ENCODE measurements at places on chromosomes 1 and 21. TPM values are rescaled to one million over a fixed set of nuclear protein-coding genes. Genes with fewer than 3 reads are reported as not detected.

TRIM46 gene
- total RNA-seq: not detected

CASZ1 gene
- total RNA-seq: 17.7 TPM

KRTAP11-1 gene
- total RNA-seq: not detected

PRR9 gene
- not detected for total RNA-seq

SYT11 gene
- total RNA-seq: 3.5 TPM

TRIM67 gene
- total RNA-seq: not detected

DPT gene
- 56.0 TPM for total RNA-seq

MMEL1 gene
- total RNA-seq: not detected

SLC2A5 gene
- total RNA-seq: 1.1 TPM

LCE3B gene
- not detected for total RNA-seq

PLEKHN1 gene
- 0.25 TPM for total RNA-seq

TDRD10 gene
- total RNA-seq: 8.9 TPM

B4GALT2 gene
- 30.3 TPM for total RNA-seq

RIMKLA gene
- total RNA-seq: 2.2 TPM

NECTIN4 gene
- total RNA-seq: not detected

GRCh38 chr1:216215169-216215568, 208.1 kb downstream of the USH2A start:
- H3K4me3 ChIP-seq: no peak overlapping the region
- DNase-seq: no peak
- no peak overlapping the region for H3K27ac ChIP-seq
- H3K36me3 ChIP-seq: no peaks in the 10 kb centered on the region

DNA sequence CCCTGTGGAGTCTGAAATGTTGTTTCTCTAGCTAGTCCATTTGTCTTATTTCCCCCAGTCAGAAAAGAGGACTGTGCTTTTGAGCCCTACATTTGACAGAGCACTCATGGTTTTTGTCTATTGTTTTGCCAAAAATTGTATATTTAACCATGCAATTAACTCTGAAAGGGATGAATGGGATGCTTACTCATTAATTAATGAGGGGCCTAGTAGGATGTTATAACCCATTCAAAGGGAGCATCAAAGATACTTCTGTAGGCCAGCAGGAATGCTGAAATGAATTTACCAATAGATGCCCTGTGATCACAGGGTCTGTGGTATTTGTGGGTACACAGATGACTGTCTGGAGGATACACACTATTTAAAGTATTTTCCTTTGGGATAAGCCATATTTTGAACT, 147.7 kb downstream of the FCRL5 start:
- H3K4me1 ChIP-seq: no peaks in the 10 kb centered on the region
- no peak overlapping the region for H3K27ac ChIP-seq
- no peaks in the 10 kb centered on the region for H3K36me3 ChIP-seq
- H3K4me3 ChIP-seq: no peak overlapping the region
- DNase-seq: no peak

- H3K27me3 ChIP-seq: no peaks in the 10 kb centered on the region
- H3K36me3 ChIP-seq: no peaks in the 10 kb centered on the region
- H3K4me3 ChIP-seq: no peak overlapping the region
These were observed 7.4 kb downstream of the HMCN1 start for GRCh38 chr1:185741551-185741950.

GRCh38 chr1:247332215-247332622, 552 bp upstream of the ZNF496 start:
- peak overlapping the region; percentile 93 for H3K27ac ChIP-seq
- peaks cover 15% of the 10 kb centered on the region for H3K36me3 ChIP-seq
- DNase-seq: peak; percentile 58
- peaks cover 29% of the 10 kb centered on the region for H3K4me1 ChIP-seq
- peak overlapping the region; percentile 38 for H3K4me3 ChIP-seq

DNA sequence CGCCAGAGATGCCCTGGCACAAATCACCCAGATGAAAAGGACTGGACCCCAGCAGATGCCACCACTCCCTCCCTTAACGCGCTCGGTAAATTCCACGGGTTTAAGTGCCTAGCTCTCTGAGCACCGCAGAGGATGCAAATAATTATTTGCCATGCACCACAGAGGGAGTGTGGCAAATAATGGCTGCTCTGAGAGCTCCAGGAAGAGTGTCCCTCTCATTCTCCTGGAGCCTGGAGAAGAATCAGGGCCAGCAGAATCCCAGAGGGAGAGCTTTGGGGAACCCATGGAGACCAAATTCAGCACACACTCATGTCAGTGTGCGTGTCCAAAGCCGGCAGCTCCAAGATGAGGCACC, 667 bp downstream of the HHIPL2 start:
- H3K36me3 ChIP-seq: no peaks in the 10 kb centered on the region
- no peak overlapping the region for H3K4me3 ChIP-seq
- no peak overlapping the region for H3K27ac ChIP-seq

- no peak for DNase-seq
- H3K4me1 ChIP-seq: peaks cover 11% of the 10 kb centered on the region
- no peaks in the 10 kb centered on the region for H3K27me3 ChIP-seq
- H3K4me3 ChIP-seq: no peak overlapping the region
- no peak overlapping the region for H3K27ac ChIP-seq
These were observed 199.4 kb upstream of the PTBP2 start for GRCh38 chr1:96521994-96522760.

DNA sequence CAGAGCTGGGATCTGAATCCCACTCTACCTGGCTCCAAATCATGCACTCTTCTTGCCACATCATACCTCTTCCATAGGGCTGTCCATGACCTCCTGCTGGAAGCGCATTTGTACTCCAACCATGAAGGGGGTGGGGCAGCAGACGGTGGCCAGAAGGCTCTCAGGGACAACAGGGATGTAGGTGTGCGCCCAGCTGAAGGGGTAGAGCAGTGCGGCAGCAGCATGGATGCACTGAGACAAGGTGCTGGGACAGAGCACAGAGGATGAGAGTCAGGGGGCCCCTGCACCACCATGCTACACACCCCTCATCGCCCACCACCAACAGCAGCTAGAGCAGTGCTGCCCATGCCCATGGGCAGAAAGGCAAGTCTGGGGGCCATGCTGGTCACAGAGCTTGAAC, 8.4 kb downstream of the DENND2D start:
- H3K4me3 ChIP-seq: no peak overlapping the region
- peaks cover 13% of the 10 kb centered on the region for H3K36me3 ChIP-seq
- H3K27ac ChIP-seq: no peak overlapping the region
- H3K4me1 ChIP-seq: peaks cover 16% of the 10 kb centered on the region

DNA sequence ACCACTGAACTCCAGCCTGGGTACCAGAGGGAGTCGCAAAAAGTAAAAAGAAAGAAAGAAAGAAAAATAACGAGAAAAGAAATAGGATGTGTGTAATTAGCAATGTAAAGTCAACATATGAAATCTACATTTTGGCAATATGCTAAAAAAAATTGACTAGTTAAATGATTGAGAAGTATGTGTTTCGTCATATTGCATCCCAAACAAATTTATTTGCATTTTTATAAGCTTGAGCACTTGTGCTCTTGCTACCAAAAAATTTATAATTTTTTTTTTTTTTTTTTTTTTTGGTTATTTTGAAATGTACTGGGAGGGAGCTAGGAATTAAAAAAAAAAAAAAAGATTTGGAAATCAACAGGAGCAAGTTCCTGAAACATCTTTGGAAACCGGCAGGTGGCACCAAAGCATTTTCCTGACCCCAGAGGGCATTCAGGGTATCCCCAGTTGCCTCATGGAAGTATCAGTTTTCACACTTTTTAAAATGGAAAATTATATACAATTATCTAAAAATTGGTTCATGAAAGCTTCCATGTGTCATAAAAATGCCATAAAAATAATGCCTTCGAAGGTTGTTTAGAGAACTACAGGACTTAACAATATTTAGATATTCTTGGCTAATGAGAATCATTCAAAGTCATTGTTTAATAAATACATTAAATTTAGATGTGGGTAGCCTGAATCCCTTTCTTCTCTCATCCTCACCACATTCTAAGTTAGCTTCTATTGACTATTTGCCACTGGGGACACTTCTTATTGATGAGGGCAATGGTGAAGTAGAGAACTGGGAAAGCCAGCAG, 4.8 kb upstream of the HEATR1 start:
- no peak overlapping the region for H3K27ac ChIP-seq
- H3K4me3 ChIP-seq: no peak overlapping the region
- no peaks in the 10 kb centered on the region for H3K4me1 ChIP-seq
- DNase-seq: peak; percentile 62
- H3K27me3 ChIP-seq: no peaks in the 10 kb centered on the region

- H3K27me3 ChIP-seq: no peaks in the 10 kb centered on the region
- no peak overlapping the region for H3K4me3 ChIP-seq
- H3K36me3 ChIP-seq: no peaks in the 10 kb centered on the region
- H3K4me1 ChIP-seq: no peaks in the 10 kb centered on the region
- no peak for DNase-seq
These were observed 1260.7 kb downstream of the PLA2G4A start for GRCh38 chr1:188089461-188089860.

- peaks cover 3% of the 10 kb centered on the region for H3K4me1 ChIP-seq
- no peaks in the 10 kb centered on the region for H3K36me3 ChIP-seq
These were observed 6.0 kb upstream of the AKNAD1 start for GRCh38 chr1:108862698-108863477.

GRCh38 chr1:17075470-17076255, 21.8 kb upstream of the SDHB start:
- H3K36me3 ChIP-seq: no peaks in the 10 kb centered on the region
- H3K27ac ChIP-seq: no peak overlapping the region
- H3K4me3 ChIP-seq: no peak overlapping the region
- no peak for DNase-seq
- no peaks in the 10 kb centered on the region for H3K27me3 ChIP-seq

GRCh38 chr1:57672346-57673140, 248.7 kb upstream of the DAB1 start:
- no peaks in the 10 kb centered on the region for H3K36me3 ChIP-seq
- H3K27ac ChIP-seq: no peak overlapping the region
- H3K4me1 ChIP-seq: no peaks in the 10 kb centered on the region

GRCh38 chr1:156517748-156518147, 17.2 kb upstream of the MEF2D start:
- H3K27me3 ChIP-seq: no peaks in the 10 kb centered on the region
- H3K36me3 ChIP-seq: no peaks in the 10 kb centered on the region
- H3K4me1 ChIP-seq: no peaks in the 10 kb centered on the region

DNA sequence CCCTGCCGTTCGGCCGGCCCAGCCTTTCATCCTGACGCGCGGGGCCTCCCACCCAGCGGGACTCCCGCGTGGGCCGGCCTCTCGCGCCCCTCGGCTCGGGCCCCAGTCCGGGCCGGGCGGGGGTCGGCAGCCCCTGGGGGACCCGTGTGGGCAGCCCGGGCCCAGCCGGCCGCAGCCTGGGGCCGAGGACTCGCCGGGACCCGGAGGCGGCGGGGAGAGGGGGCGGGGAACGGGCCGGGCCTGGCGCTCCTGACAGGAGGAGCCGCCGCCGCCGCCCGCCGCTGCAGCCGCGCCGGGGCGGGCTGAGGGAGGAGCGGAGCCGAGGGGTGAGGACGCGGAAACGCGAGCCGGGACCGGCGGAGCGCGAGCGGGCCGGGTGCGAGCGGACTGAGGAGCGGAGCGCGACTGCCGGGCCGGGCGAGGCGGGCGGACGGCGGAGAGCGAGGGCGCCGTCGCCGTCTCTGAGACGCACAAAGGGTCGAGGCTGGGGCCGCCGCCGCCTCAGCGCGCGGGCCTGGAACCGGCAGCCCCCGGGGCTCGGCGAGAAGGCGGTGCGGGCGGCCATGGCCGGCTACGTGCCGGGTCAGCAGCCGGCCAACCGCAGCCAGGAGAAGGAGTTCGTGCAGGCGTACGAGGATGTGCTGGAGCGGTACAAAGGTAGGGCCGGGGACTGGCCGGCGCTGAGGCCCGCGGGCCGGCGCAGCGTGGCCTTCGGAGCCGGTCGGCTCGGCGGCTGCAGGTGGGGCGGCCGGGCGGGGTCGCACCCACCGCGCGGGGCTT, 79.1 kb downstream of the NDUFS5 start:
- H3K27ac ChIP-seq: peak overlapping the region; percentile 98
- DNase-seq: peak; percentile 84
- peak overlapping the region; percentile 42 for H3K4me3 ChIP-seq

DNA sequence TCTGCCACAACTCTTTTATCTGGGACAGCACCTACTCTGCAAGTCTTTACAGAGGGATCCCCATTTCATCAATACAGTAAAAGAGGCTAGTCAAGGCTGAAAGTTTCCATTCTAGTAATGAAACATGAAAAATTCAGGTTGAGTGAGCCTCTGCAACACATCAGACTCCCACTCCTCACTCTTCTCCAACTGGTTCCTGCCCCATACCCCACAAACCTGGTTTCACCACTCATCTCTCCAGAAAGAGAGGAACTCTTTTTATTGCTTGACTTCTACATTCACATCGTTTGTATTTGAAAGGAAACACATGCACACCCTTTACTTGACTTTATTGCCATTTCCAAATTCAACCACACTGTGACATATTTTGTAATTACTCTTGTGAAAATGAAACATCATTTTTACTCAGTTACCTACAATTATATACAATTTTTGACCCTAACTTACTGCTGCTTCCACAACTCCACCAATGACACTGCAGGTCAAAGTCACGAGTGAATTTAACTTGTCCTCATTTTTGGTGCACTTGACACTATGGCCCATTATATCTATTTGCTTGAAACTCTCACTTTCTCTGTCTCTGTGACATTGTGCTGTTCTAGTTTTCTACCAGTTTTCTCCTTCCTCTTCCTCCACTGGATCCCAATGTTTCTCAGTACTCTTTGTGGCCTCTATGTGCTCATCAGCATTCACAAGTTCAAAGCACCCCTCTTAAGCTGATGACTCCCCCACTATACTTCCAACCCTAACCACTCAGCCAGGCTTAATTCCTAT, 8.0 kb downstream of the STX6 start:
- H3K4me1 ChIP-seq: peaks cover 35% of the 10 kb centered on the region
- no peak overlapping the region for H3K27ac ChIP-seq
- no peaks in the 10 kb centered on the region for H3K36me3 ChIP-seq

DNA sequence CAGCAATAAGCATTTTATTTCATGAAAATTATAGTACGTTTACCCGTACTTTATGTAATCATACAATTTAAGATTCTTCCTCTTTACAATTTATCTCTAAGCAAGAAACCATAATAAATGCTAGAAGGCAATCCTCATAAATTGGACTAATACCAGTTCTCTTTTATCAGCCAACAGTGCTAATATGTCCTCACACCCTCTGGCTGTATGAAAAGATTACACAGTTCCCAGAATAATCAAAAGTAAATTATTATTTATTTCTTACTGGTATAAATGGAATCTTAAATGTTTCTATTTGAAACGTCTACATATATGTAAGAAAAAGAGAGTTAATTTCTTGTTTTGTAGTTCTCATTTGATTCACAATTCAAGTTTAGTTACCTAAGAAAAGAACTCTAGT, 3.1 kb upstream of the CDKN2C start:
- peak overlapping the region; percentile 98 for H3K27ac ChIP-seq
- peaks cover 9% of the 10 kb centered on the region for H3K4me1 ChIP-seq
- no peak for DNase-seq
- no peaks in the 10 kb centered on the region for H3K27me3 ChIP-seq
- H3K36me3 ChIP-seq: no peaks in the 10 kb centered on the region
